ENCODE measurements at places on chromosomes 3 and 15. TPM values are rescaled to one million over a fixed set of nuclear protein-coding genes. Genes with fewer than 3 reads are reported as not detected.

APEH gene
- 128 TPM for total RNA-seq

GUCA1C gene
- not detected for total RNA-seq

SERPINI2 gene
- not detected for total RNA-seq

COL8A1 gene
- 251 TPM for total RNA-seq

UTS2B gene
- 0.33 TPM for total RNA-seq

CACNA1D gene
- total RNA-seq = not detected

AADACL2 gene
- not detected for total RNA-seq

PLA2G4B gene
- total RNA-seq = 0.85 TPM

OIP5 gene
- total RNA-seq = 13.2 TPM

THSD4 gene
- 35.2 TPM for total RNA-seq

PIERCE2 gene
- total RNA-seq = 1.1 TPM

KCNMB3 gene
- total RNA-seq = 0.46 TPM

SEMA6D gene
- total RNA-seq = 5.9 TPM

MFN1 gene
- total RNA-seq = 48.5 TPM

COL6A5 gene
- not detected for total RNA-seq

LRRC2 gene
- 0.85 TPM for total RNA-seq

POPDC2 gene
- total RNA-seq = 0.11 TPM

ATXN7 gene
- 9.1 TPM for total RNA-seq

C3orf70 gene
- total RNA-seq = 0.42 TPM

CD86 gene
- not detected for total RNA-seq

MRPL46 gene
- total RNA-seq = 19.9 TPM

CLDN1 gene
- 0.14 TPM for total RNA-seq

CYP11A1 gene
- not detected for total RNA-seq

SMAD6 gene
- total RNA-seq = 14.9 TPM

PPM1L gene
- 1.8 TPM for total RNA-seq

FBXO22 gene
- 86.5 TPM for total RNA-seq

PLIN1 gene
- 0.07 TPM for total RNA-seq

STXBP5L gene
- total RNA-seq = not detected

RPUSD3 gene
- 27.8 TPM for total RNA-seq

CFAP44 gene
- 2.6 TPM for total RNA-seq

PPIB gene
- total RNA-seq = 928 TPM

RAB6B gene
- total RNA-seq = 0.99 TPM

UBP1 gene
- total RNA-seq = 86.2 TPM

KBTBD12 gene
- total RNA-seq = not detected

CLEC3B gene
- total RNA-seq = 0.11 TPM

RBSN gene
- total RNA-seq = 27.5 TPM

SLC12A1 gene
- total RNA-seq = not detected

CCDC13 gene
- 0.33 TPM for total RNA-seq

CFAP100 gene
- total RNA-seq = not detected

GPR160 gene
- total RNA-seq = 2.6 TPM

CFAP92 gene
- total RNA-seq = 0.04 TPM

TMCO5A gene
- total RNA-seq = not detected

UROC1 gene
- not detected for total RNA-seq

CAMK2N2 gene
- total RNA-seq = not detected

CCR9 gene
- not detected for total RNA-seq

PCOLCE2 gene
- 12.1 TPM for total RNA-seq

ZPLD1 gene
- total RNA-seq = 0.07 TPM

GNB4 gene
- 105 TPM for total RNA-seq

EOGT gene
- 122 TPM for total RNA-seq

C3orf52 gene
- total RNA-seq = 5.7 TPM

LTK gene
- 0.18 TPM for total RNA-seq

CCR2 gene
- total RNA-seq = not detected
